ENCODE measurements at places on chromosomes 12 and 14.

DNA sequence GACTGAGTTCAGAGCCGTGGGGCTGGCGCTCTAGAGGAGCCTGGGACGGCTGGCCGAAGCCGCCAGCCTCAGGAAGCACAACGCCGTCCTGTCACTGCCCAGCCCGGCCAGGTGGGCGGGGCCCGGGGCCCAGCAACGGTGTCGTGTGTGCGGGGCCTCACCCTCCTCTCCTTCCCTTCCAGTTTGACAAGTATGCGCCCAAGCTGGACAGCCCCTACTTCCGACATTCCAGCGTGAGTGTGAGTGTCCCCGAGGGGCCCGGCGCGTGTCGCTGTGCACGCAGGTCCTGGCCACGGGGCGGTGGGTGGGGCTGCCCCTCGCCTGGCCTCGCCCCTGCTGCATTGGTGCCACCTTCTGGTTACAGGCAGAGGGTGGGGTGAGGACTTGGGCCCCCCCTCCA lies 38.3 kb downstream of the LRCOL1 start:
- DNase-seq = no peak

GRCh38 chr12:26736563-26737486 lies 96.2 kb downstream of the ITPR2 start:
- no peak for DNase-seq

DNA sequence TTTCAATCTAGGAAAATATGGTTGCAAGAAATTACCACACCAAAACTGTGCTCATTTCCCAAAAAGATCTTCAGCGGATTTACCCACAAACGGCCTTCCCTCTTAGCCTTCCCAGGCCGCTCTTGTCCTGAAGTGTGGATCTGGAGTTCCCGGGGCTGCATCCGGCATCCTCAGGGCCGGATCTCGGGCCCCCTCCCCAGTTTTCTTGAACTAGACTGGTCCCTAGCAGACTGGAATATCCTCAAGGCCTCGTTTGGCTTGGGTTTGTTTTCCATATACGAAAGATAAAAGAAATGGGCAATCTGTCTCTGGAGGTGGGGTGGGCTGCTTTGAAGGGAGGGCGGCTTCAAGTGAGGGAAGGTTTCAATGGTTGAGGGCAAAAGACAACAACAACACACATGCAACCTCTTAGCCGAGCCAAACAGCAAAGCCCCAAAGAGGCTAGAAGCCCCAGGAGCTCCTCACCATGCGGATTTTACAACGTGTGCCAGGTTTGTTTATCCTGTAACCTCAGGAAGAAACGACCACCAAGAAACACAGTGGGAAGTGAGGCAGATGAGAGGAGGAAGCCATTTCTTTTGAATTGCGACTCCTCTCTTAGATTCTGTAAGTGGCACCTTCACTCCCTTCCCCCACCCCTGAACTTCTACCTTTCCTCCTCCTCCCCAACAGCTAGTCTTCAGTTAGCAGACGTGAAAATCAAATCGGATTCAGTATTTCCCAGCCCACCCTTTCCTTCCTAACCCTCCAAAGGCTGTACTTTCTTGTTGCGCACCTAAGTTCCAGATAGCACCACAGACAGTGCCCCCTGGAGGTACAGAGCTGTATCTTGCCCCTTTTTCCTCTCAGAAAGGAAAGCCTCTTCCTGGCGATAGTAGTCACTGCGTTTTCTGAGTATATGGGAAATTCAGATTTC lies 2.6 kb downstream of the MYF6 start:
- DNase-seq = no peak

DNA sequence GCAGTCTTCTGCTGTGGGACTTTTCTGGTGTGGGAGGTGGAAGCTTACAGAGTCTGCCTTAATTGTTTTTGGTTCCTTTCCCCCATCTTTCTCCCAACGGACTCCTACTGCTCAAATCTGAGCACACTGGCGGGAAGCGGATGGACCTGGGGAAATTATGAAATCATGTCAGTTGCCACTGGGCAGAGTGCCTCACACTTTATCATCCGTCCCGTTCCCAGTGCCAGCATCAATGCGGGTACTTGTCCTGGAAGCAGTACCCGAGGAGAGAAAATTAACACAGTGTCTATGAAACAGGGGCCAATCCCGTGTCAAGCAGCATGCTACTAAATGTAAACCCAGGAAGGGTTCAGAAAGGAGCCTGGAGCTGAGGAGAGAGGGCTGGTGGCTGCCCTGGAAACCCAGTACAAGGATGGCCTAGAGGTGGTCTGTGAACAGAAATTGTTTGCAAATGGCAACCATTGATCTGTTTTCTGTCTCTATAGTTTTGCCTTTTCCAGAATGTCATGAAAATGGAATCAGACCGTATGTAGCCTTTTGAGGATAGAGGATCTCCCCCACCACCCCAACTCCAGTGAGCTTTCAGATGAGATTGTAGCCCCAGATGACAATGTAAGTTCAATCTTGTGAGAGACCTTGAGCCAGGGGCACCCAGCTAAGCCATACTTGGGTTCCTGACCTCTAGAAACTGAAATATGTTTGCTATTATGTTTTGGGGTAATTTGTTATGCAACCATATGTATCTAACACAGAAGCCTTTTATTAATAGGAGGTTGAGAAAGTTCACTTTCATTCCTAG lies 908 bp upstream of the CDKL1 start:
- no peak for DNase-seq

GRCh38 chr14:67493092-67493717 lies 4.7 kb upstream of the TMEM229B start:
- DNase-seq = no peak

GRCh38 chr14:96806836-96807235 lies 9.7 kb downstream of the VRK1 start:
- DNase-seq = no peak

DNA sequence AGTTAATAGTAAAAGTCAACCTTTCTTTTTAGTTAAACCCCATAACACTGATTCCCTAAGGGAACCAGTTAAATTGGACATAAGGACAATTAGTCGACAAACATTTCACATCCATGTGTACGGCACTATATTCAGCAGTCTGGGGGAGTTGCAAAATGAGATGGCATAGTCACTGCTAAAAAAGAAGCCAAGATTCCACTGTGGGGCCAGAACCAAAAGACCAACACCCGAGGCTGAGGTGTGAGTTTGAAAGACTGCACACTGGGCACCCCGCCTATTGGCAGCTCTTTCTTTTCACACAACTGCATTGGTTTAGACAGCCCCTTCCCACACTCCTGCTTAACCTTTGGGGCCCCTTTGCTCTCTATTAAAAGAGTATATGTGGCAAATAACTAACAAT lies 16.7 kb downstream of the SETD3 start:
- DNase-seq = no peak

DNA sequence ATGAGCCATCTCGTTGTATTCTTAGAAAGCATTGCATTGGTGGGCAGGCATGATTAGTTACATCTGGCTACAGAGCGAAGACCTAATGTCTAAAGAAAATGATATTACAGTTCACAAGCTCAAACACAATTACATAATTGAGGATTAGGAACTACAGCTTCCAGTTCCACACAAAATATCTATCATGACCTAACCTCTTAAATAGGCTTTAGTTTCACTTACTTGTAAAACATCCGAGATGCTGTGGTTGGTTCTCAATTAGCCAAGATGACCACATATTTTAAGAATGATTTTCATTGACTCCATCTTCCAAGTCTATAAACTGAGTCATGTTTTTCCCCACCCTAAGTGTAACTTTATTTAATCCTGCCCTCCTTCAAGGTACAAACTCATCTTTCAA lies 69.5 kb downstream of the LRIG3 start:
- no peak for DNase-seq

DNA sequence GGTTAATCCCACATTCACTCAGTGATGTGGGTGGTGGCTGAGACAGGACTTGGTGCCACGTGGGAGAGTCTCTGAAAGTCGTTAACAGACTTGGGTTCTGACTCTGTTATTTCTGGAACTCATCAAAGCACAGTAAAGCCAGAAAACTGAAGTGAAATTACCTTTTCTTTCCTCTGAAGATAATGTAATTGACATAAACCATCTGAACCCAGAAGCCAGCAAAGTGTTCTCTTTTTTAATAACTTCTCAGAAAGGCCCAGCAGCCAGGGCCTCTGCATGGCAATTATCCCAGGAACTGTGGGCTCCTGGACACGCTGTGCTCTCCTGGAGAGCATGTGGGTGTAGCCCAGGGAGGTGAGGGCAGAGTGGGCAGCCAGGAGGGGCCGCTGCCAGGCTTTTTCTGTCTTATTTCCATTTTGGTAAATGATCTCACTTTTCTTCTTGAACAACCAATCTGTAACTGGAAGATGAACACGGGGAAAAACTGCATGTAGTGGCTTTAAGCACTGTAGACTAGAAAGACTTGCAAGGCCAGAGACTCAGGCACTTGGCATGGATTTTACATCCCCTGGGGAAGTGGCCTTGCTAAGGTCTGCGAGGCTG lies 444.1 kb upstream of the TMEM132C start:
- DNase-seq = no peak

DNA sequence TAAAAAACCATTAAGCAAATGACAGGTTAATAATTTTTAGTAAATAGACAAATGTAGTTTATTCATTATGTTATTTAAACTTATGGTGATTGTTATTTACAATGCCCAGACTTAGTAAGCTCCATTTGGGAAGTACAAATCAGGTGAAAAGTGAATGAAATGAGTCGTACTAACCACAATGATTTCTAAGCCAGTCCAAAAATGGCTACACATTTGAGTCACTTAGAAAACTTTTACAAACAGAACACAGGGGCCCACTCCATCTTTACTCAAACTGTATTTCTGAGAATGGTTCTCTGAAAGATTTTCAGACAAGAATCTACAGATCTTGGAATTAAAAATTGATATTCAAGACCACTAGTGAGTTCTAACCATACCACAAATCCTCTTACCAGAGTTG lies 653.3 kb upstream of the MIS18BP1 start:
- no peak for DNase-seq

- peak; percentile 91 for DNase-seq
Measured at GRCh38 chr12:104671409-104672095, 214.8 kb downstream of the CHST11 start.

DNA sequence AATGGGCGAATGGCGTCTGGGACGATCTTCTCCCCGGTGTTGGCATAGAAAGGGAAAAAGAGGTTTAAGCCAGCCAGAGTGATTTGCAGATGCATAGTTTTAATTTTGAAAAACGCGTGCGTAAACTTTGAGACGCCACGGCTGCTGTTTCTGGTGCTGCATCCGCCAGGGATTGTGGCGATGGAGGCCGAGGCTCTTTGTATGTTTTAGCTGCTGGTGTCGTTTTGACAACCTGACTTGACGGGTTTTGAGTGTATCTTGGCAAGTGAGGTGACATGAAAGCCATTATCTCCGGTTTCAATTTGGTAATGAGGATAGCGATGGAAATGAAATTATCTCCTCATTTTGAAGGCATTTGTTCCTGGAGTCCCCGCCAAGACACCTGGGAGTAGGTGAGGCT lies 1.6 kb downstream of the PTGDR start:
- no peak for DNase-seq

GRCh38 chr12:96054244-96054610 lies 18.8 kb upstream of the LTA4H start:
- DNase-seq = no peak

DNA sequence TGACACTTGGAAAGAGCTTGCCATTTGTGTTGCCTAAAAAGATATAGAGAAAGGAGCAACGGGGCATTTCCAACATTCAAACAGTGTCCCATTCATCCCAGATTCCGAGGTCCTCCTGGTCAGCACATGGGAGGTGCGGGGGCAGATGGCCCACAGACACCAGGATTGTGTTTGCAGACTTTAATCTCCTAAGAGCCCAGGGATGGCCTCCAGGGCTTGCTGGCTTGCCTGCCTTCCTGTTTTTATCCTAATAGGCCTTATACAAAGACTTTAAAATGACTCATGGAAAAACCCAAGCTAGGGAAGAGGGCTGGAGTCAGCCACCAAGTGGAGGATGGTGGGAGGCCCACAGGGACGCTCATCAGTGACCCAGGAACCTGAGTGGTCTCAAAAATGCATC lies 21.5 kb upstream of the FAM181A start:
- DNase-seq = no peak

- peak; percentile 71 for DNase-seq
Measured at GRCh38 chr14:99518441-99519346, 37.5 kb downstream of the CCNK start.

GRCh38 chr12:89280833-89281538 lies 71.3 kb downstream of the DUSP6 start:
- DNase-seq = peak; percentile 22

DNA sequence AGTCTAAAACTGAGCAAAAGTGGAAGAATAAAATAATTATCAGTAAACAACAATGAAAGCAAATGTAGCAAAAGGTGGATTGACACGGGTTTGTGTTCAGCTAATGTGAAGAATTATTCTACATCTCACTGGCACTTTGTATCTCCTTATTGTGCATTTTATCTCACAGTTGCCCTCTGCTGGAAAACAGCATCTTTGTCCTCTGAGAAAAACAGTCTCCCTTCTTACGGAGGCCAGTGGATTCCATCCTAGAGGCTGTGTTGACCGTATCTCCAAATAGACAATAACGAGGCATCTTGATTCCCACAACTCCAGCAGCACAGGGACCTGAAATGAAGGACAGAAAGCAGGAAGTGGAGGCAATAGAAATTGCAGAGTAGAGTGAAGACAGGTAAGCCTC lies 51.3 kb upstream of the PLBD1 start:
- DNase-seq = no peak

GRCh38 chr14:32468955-32469354 lies 139.9 kb downstream of the AKAP6 start:
- DNase-seq = no peak

- DNase-seq = no peak
Measured at GRCh38 chr14:50924843-50925242, 19.4 kb downstream of the PYGL start.

DNA sequence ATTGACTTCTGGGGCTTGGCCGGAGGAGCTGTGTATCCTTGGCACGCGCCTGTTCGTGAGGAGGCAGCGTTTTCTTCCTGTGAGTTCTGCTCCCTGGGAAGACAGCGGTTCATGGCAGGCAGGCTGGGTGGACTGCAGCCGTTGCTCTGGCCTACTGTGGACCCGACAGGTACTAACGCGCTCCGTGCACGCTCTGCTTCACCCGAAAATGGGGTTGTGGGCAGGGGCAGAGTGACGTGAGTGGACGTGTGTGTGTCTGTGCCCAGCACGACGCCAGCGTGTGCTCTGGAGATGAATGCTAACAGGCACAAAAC lies 179.1 kb downstream of the KIF26A start:
- DNase-seq = no peak

- DNase-seq = no peak
Measured at GRCh38 chr14:86243158-86243557, 713.2 kb downstream of the FLRT2 start.

DNA sequence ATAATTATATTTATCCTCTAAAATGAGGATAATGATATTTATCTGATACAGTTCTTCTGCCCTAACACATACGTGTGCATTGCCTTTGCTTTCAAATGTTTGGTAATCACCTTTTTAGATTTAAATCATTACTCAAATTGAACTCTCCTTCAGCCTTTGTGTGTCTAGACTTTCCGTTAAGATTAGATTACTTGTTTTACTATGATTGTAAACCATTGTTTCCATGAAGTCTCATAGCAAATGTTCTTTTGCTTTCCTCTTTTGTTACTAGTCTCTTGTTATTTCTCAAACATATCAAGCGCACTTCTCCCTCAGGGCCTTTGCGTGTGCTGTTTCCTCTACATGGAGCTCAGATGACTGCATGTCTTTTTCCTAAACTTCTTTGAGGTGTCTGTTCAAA lies 63.7 kb downstream of the ETV6 start:
- no peak for DNase-seq

GRCh38 chr14:39303115-39303514 lies 69.4 kb downstream of the MIA2 start:
- no peak for DNase-seq

- no peak for DNase-seq
Measured at GRCh38 chr14:101446387-101446969, 114.8 kb upstream of the DIO3 start.

GRCh38 chr12:12909995-12910420 lies 18.6 kb downstream of the GPRC5A start:
- DNase-seq = no peak

GRCh38 chr12:4045786-4046494 lies 172.7 kb upstream of the PARP11 start:
- DNase-seq = no peak
